ENCODE measurements at places on chromosomes 5 and 9.

DNA sequence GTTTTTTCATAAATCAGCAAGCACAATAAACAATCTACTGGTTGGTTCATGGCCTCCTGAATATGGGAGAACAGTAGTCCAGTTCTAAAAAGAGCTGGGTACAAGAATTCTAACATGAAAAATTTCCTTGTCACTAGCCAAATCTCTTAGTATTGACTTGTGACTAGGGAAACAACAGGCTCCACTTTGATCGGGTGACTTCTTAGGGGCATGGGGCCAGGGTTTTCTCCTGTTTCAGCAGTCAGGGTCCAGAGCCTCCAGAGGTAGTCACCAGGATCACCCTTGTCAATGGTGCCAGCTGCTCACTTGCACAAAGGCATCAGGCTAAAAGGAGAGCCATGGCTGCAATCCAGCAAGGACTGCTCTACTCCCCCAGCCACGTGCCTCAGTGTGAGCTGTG is 38.1 kb downstream of the LPAR1 start:
- no peak for DNase-seq

DNA sequence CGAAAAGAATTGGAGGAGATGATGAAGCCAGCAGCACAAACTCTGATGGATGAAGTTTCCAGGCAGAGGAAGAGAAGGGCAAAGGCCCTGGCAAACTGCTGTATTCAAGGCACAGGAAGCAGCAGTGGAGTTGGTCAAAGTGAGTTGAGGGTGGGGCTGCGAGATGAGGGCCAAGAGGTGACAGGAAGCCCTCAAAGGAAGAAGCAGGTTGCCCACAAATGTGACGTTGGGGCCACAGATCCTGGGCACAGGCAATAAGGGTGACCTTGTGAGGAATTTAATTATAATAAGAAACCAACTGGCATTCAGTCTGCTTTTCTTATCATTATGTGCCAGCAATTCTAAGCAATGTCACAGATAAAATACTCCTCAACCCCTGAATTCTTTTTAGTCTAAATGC is 261.8 kb downstream of the CTNND2 start:
- DNase-seq, result no peak

DNA sequence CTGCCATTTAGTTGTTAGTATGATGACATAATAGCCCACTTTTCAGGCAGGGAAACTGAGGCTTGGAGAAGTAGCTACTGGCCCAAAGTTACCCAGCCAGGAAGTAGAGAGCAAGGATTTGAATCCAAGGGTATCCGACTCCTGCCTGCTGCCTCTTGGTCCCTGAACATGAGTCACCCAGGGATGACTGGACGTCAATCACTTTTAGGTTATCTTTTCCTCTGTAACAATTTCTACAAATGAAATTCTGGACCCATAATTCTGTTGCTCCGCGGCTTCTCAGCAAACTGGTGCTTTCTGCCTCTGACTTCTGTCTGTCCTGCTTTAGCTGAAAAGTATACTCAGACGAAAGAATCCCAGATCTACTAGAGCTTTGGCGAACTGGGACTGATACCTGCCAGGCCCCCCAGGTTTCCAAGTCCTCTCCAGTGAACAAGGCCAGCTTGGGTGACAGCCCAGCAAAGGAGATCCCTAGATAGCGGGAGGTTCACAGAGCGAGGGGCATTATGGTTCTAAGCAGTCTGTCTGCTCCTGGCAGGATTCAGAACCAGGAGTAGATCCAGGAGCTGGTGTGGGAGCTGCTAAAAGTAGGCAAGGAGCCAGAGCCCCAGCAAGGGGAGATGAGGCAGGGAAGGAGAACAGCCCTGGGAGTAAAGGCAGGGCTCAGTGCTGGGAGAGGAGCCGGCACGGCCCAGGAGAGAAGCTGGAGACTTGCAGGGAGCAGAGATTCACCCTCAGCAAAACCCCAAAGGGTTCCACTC is 20.6 kb downstream of the OLFML2A start:
- no peak for DNase-seq

DNA sequence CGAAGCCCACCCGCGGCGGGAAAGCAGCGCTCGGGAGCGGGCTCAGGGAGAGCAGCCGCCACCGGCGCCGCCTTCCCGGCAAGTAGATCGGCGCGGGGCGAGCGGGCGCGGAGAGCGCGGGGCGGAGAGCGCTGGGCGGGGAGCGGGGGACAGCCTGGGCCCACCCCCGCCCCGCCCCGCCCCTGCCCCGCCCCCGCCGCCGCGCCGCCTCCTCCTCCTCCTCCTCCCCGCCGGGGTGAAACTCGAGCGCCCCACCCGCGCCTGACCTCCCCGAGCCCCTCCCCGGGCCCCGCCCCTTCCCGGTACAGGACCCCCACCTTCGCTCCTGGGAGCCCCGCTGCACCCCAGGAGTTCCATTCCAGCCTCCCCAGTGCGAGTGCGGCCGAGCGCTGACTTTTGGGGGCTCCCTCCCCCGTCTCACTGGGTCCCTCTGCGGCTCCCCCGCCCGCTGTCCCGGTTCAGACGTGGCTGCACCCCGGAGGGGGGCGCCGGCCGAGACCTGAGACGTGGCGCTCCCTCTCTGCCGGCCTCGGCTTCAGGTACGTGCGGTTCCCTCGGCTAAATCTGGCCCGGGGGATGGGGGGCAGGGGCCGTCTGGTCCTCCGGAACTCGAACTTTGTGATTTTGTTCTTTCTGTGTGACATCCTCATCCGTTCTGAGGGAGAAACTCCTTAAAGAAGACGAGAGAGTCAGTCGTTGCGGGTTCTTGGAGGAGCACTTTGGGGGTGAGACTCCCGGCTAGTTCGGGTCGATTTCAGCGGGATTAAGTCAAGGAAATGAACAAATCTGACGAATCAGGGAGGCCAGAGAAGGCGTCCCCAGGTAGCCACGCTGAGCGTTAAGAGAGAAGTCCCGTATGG is at the start of gene SEMA5A:
SEMA5A (minus strand) TSS at position 84 of the 860 bp plus-strand sequence. CDS start 166,129 bp downstream, outside the sequence.
- no peak for DNase-seq

DNA sequence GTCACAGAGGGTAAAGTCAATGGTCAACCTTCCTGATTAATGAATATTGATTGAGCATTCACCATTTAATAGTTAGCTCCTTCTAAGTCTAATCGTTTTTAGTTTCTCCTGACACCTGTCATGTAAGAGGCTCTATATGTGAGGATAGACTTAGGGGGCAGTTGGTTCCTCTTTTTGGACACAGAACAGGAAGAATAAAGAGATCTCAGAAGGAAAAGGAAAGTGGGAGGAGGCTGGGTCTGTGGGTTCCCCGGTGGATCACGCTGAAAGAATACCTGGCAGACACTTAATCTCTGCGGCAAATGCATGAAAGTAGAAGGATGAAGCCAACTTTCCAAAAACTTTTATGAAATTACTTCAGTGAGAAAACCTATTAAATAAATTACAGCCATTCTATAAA is 98.4 kb downstream of the PDE4D start:
- no peak for DNase-seq

- no peak for DNase-seq
These were observed 17.6 kb upstream of the CDKN2B start for GRCh38 chr9:22026696-22027095.

DNA sequence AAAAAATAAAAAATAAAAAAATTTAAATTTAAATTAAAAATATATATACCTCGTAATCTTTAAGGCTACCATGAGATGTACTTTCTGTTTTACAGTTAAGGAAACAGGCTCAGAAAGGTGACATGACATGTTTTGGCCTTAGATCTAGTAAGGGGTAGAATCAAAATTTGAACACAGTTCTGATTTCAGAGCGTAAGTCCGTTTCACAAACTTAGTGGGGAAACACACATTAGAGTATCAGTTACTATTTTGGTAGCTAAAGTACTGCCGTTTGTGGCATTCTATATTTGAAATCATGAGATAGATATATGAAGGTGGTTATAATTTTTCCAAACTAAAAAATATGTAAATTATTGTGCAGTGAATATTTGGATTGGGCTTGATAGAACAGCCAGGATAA is 186.2 kb downstream of the DENND1A start:
- DNase-seq, result no peak

GRCh38 chr9:112526973-112527372 is 40.3 kb downstream of the KIAA1958 start:
- DNase-seq, result no peak

- no peak for DNase-seq
These were observed 26.9 kb upstream of the CEMIP2 start for GRCh38 chr9:71795097-71795813.

DNA sequence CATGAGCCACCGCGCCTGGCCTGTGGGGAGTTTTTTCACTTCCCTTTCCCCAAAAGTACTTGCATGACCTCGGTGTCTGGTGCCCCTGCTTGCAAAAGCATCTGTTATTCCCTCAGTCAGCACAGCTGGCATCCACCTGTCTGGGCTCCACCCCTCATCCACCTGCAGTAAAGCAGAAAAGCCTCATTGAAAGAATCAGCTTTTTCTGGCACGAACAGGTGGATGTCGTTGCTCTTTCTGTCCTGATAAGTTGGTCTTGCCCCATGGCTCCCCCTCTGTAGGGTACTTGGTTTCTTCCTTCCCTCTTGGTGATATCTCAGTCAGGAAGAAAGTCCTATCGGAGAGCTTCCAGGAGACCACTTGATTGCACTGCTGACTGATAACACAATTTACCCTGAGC is 37.4 kb downstream of the WWC1 start:
- no peak for DNase-seq

GRCh38 chr9:137376386-137376785 is 46.6 kb downstream of the EXD3 start:
- DNase-seq, result no peak

DNA sequence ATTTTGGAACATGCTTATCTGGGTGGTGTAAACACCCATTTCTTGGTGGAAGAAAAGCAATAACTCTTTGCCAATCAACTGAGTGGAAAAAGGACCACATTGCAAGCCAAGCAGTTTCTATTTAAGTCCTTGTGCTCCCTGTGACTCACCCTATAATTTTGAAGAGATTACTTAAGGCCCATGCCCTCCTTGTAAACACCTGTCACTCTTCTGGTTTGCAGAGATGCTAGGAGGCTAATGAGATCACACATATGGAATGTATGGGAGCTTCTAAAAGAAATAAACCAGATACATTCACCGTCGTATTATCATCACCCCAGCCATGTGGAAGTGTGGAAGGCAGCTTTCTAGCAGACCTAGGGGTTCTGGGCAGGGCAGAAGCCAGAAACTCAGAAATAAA is 337.1 kb downstream of the GADD45G start:
- no peak for DNase-seq

DNA sequence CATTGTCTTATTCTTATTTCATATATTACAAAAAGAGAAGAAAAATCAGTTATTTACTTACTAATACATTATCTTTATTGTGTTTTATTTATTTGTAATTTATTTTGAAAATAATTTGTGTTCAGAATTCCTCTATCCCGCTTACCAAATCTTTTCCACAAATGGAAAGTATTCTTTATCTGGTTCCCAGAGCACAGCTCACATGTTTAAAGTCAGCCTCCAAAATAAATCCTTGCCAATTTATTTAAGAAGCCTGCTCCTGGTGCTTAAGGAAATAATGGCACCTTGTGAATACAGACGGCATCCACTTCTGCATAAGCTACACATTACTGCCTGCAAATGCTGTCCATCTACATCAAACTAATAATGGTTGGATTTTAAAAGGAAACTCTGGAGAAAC is 435.4 kb downstream of the MTRR start:
- no peak for DNase-seq

GRCh38 chr5:61202213-61202612 is 39.9 kb upstream of the SMIM15 start:
- DNase-seq, result no peak

DNA sequence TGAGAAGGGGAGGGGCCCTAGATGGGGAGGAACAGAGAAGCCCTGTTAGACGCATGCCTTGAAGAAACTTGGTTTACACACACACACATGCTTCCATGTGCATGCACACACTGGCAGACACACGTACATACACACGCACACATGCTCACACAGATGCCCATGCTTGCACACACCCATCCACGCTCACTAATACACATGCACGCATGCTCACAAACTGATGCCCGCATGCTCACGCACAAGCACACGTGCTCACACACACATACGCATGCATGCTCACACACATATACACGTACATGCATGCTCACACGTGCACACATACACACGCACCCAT is 32.1 kb upstream of the EGFL7 start:
- no peak for DNase-seq

DNA sequence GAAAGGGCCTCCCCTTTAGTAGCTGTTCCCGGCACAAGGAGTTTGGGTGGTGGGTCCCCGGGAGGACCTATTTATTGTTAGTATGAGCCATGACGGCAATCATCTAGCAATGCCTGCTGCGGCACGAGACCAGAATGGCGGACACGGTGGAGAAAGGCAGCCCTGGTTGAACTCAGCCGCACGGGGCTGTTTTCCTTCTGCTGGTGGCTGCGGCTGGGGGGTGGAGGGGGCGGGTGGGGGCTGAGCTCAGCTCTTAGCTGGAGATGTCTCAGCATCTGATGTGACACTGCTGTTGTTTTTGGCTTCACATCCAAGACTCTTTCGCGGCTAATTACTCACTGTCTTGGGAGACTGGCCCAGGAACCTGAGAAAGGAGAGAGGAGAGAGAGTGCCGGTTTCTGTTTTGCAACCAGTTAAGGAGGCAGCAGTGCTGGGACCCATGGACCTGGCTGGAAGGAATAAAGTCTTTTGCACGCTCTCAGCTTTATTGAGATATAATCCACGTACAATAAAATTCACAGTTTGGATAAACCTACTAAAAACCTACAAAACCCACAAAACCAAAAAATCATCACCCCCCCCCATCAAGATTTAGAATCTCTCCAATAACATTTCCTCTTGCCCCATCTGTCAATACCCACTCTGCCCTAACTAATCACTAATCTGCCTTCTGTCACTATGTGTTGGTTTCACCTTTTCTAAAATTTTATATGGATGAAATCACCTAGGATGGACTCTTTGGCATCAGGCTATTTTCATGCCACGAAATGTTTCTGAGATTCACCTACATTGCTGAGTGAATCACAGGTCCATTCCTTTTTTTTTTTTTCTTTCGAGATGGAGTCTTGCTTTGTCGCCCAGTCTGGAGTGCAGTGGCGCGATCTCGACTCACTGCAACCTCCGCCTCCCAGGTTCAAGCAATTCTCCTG is 81.8 kb upstream of the NEURL1B start:
- DNase-seq, result peak; percentile 19
